ENCODE measurements at places on chromosomes 5 and 9. TPM values are rescaled to one million over a fixed set of nuclear protein-coding genes. Genes with fewer than 3 reads are reported as not detected.

Gene SPATA31A3
- total RNA-seq = not detected

Gene ITK
- total RNA-seq = 292 TPM

Gene FOXD4L4
- not detected for total RNA-seq

Gene SNX30
- total RNA-seq = 5.8 TPM

Gene DIPK1B
- total RNA-seq = not detected

Gene S1PR3
- 0.31 TPM for total RNA-seq

Gene CD74
- 303 TPM for total RNA-seq

DNA sequence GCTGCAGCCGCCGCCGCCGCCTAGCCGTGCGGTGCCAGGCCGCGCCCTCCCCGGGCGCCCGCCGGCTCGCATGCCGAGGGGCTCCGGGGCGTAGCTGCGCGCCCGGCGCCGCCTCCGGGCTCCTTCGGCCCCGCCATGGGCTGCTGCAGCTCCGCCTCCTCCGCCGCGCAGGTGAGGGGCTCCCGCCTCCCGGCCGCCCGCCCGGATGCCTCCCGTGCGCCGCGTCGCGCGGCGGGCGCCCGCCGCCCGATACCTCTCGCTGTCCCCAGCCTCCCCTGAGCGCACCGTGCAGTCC is 230 bp downstream of the SLC44A1 start:
- H3K27ac ChIP-seq = no peak overlapping the region
- H3K27me3 ChIP-seq = no peaks in the 10 kb centered on the region
- no peak for DNase-seq
- no peaks in the 10 kb centered on the region for H3K36me3 ChIP-seq
- peak overlapping the region; percentile 73 for H3K4me3 ChIP-seq

DNA sequence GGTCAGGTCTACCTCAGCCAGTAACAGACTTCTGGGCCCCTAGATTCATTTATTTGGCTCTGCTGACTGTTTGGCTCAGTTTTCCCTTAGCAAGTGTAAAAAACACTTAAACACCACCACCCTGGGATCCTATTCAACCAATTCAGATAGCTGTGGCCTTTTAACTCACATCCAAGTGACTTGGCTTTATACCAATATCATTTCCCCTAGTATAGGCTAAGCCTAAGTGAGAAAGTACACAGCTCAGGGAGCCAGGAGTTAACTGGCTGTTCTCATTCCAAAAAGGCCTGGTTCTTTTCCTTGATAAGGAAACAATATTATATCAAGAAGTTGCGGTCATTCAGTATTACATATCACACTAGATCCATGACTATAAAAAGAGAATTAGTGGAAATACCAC is 163.5 kb downstream of the ARL15 start:
- peaks cover 5% of the 10 kb centered on the region for H3K36me3 ChIP-seq
- no peak overlapping the region for H3K4me3 ChIP-seq
- DNase-seq = no peak
- H3K27me3 ChIP-seq = no peaks in the 10 kb centered on the region

DNA sequence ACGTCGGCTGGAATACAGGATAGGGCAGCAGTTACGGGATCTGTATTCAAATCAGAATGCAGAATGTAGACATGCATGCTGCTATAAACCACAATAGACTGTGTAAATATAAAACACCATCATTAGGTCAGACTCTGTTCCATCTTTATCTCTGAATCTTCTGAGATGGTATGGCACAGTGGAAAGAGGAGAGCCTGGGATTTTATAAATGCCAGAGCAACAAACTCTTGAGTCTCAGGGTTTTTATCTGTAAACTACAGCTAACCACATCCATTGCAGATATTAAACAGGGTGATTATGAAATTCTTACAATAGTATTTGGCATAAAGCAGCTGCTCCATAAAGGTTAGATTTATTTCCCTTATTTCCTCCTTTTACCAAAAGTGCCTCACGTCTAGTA is 108.7 kb downstream of the ZDHHC21 start:
- H3K27me3 ChIP-seq = no peaks in the 10 kb centered on the region
- no peak for DNase-seq
- H3K27ac ChIP-seq = no peak overlapping the region
- H3K4me1 ChIP-seq = peaks cover 6% of the 10 kb centered on the region
- no peak overlapping the region for H3K4me3 ChIP-seq
- no peaks in the 10 kb centered on the region for H3K36me3 ChIP-seq

DNA sequence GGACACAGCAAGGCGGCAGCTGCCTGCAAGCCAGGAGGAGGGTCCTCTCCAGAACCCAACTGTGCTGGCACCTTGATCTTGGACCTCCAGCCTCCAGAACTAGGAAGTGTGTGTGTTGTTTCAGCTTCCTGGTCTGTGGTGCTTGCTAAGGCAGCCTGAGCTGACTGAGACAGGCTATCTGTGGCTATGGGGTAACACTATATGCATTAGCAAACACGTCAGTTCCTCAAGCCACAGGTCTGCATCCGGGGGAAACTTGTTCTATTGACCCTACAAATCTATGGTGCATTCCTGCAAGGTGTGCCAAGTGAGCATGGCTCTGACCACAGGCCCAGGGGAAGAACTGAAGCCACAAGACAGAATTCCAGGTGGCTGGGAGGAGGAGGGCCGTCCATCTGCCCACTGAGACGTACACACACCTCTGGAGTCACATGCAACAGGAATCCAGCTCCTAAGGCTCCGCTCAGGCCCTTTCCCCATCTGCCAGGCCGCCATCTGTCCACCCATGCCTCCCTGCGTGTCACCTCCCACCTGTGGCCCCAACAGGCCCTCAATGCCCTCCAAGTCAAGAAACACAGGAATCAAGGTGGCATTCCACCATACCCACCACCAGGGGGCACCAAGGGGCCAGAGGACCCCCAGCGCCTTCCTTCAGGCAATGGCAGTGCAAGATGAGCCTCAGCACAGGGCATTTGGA is 174.9 kb downstream of the ROR2 start:
- H3K27ac ChIP-seq = no peak overlapping the region
- peaks cover 4% of the 10 kb centered on the region for H3K4me1 ChIP-seq
- peaks cover 15% of the 10 kb centered on the region for H3K27me3 ChIP-seq
- peak; percentile 49 for DNase-seq
- no peak overlapping the region for H3K4me3 ChIP-seq
- no peaks in the 10 kb centered on the region for H3K36me3 ChIP-seq

DNA sequence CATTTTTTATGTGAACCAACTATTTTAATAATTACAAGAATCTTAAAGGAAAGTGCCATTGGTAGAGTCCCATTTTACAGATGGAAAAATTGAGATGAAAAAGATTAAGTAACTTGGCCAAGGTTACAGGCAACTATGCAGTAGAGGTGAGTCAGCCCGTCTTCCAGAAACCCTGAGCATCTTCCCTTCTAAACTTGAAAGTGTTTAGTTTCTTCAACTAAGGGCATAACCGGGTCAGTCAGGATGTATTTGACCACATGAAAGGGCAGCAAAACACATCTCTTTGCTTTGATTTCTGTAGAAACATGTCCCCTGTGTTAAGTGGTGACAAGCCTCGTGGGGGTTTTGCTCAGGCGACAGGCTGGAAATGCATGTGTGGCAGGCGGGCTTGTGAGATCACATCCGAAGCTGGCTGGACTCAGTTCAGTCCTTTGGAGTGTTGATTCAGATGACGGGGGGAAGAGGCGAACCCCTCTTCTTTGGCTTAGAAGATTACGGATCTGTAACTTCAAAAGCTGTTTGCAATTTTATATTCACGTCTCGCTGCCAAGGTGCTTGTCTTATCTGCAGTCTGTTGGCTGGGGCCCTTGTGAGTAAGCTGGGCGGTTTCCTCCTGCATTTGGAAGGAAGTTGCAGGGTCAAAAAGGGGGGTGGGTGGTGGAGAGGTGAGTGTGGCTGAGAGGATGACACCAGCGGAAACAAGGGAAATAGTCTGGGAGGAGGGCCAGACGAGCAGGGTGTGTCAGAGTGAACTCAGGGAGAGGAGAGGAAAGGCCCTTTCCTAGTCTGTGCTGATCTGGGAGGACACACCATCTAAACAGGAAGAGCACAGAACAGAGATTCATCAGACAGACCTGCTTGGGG is 78.9 kb upstream of the RPS23 start:
- peak; percentile 93 for DNase-seq
- H3K27me3 ChIP-seq = no peaks in the 10 kb centered on the region
- H3K36me3 ChIP-seq = no peaks in the 10 kb centered on the region
- H3K27ac ChIP-seq = peak overlapping the region; percentile 80
